K562 (cell line): ENCODE measurements at places on chromosomes 1 and 21.

DNA sequence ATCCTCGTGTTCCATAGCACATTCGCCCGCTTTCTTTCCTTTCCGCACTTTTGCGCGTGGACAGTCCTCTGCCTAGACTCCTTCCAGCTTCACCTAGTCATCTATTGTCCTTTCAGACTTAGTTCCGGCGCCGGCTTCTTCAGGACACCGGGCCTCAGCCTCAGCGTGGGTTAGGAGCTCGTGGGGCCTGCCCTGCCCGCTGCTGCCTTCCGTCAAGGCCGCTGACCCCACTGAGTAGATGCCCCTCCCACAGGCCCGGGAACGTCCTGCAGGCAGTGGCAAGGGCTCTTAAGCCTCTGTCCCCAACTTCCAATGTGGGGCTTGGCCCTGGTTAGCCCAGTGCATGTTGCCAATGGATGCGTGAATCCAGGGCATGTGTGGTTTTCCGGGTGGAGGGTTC lies 11.4 kb downstream of the DMRTB1 start:
- DNase-seq: no peak

DNA sequence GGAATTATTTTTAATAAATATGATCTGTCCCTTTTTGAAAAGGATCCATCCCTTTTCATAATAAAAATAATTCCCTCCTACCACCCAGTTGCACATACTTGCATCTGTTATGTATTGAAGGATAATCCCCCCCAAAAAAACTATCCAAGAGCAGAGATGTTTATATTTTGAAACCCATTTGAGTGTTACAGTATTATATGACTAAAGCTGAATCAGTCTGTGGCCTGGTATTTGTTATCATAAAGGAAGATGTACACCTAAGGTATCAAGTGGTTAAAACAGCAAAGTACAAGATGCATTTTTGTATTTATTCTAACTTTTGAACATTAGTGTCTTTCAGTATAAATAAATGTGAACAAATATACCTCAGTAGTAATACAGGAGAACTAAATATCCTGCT lies 12.7 kb upstream of the TGFB2 start:
- no peak for DNase-seq

GRCh38 chr1:26328597-26328996 lies 10.8 kb downstream of the CD52 start:
- no peak for DNase-seq

DNA sequence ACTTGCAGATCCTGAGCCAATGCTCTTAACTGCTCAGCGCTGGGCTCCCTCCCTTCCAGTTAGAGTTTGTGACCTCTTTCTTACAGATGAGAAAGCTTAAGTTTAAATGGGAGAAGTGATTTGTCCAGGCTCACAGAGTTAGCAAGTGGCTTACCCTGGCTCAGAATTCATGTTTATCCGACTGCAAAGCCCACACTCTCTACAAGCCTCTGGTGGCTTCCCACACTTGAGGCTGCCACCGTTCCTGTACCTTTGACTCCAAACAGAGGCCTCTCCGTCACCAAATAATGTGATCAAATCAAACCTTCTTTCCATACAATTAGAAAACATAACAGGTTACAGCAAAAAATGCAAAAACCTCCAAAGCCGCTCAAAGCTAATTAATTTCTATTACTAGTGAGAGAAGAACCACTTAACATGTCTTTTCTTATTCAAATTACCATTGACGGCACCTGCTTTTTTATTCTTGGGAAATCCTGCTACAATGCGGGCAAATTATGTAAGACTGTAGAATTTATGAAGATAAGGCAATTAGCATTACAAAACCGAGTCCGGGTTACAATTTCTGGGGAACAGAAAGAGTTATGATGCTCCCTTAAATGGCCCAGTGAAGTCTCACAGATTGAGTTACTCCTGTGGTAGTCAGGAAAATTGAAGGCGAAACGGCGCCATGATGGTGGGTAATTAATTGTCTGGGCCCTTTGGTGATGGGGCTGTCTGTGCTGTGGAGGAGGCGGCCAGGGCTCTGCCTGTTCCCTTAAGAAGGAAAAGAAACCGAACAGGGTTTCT lies 324.3 kb upstream of the POU3F1 start:
- no peak for DNase-seq

DNA sequence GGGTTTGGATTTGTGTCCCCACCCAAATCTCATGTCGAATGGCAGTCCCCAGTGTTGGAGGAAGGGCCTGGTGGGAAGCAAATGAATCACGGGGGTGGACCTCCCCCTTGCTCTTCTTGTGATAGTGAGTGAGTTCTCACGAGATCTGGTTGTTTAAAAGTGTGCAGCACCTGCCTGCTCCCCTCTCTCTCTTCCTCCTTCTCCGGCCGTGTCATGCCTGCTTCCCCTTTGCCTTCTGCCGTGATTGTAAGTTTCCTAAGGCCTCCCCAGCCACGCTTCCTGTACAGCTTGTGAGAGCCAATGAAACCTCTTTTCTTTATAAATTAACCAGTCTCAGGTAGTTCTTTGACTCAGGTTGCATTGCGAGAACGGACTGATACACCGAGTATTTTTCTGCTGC lies 15.9 kb downstream of the CLDN14 start:
- DNase-seq: no peak

- DNase-seq: no peak
These were observed 3.6 kb upstream of the PRRX1 start for GRCh38 chr1:170660281-170660713.

GRCh38 chr1:10620776-10621175 lies 146.0 kb downstream of the PEX14 start:
- DNase-seq: no peak

GRCh38 chr1:180837020-180837419 lies 75.7 kb upstream of the KIAA1614 start:
- DNase-seq: no peak

GRCh38 chr1:206992790-206993189 lies 22.5 kb upstream of the FCAMR start:
- DNase-seq: no peak

- DNase-seq: no peak
These were observed 66.0 kb downstream of the MATN1 start for GRCh38 chr1:30657131-30658013.

- DNase-seq: no peak
These were observed 225.6 kb upstream of the FGGY start for GRCh38 chr1:59071289-59071688.

GRCh38 chr1:36522021-36522420 lies 39.3 kb upstream of the CSF3R start:
- DNase-seq: no peak

- DNase-seq: no peak
These were observed 88.0 kb downstream of the SIK1 start for GRCh38 chr21:43338951-43339350.

- DNase-seq: no peak
These were observed 5.3 kb upstream of the DPT start for GRCh38 chr1:168734271-168734670.

- no peak for DNase-seq
These were observed 173.3 kb upstream of the EDN2 start for GRCh38 chr1:41657679-41658295.

DNA sequence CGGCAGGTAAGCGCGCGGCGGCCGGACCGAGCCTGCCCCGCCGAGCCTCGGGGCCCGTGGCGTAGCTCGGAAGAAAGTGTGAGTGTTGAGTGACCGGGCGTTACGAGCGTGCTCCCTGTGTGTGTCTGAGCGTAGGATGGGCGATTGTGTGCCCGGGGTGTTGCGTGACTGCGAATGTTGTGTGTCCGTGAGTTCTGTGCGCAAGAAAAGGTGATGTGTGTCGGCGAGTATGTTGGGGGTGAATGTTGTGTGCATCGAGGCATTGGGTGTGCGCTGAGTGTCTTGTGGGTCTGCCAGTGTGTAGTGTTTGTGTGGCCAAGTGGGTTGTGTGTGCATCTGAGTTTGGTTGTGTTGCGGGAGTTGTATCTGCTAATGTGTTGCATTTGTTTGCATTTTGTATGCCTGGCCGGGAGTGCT lies 398 bp downstream of the PTPRU start:
- DNase-seq: no peak

DNA sequence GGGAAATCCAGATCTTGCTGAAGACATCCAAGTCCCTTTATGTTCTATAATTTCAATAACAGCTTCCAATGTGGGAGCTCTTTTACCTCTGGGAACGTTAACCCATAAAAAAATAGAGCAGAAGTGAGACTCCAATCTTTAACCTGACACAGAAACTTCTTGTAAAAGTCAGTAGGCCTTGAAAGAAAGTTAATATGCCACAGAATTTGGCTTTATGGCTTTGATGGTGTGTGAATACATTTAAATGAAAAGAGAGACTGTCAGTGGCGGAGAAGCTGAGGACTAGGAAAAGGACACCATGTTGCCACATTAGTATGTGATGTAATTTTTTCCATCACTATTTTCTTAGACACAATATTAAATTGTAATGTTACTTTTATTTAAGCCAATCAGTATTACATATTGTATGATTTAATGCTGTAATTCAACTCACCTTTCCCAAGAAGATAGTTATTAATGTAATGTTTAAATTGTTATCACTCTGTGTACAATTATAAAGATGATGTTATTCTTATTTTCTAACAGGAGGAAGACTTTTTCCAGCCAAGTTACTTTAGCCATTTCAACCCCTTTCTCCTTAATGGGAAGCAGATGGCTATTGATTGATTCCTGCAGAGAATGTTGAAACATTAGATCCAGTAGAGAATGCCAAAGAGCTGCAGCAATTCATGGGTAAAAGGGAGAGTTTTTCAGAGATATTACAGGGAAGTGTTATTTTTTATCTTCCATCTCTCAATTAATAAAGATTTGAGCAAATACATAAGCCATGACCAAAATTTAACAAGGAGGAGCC lies 17.5 kb upstream of the CLDN8 start:
- DNase-seq: no peak

- DNase-seq: no peak
These were observed 85.9 kb downstream of the TYW3 start for GRCh38 chr1:74818661-74819456.

- DNase-seq: no peak
These were observed 1.3 kb downstream of the TRIM33 start for GRCh38 chr1:114509596-114510273.

DNA sequence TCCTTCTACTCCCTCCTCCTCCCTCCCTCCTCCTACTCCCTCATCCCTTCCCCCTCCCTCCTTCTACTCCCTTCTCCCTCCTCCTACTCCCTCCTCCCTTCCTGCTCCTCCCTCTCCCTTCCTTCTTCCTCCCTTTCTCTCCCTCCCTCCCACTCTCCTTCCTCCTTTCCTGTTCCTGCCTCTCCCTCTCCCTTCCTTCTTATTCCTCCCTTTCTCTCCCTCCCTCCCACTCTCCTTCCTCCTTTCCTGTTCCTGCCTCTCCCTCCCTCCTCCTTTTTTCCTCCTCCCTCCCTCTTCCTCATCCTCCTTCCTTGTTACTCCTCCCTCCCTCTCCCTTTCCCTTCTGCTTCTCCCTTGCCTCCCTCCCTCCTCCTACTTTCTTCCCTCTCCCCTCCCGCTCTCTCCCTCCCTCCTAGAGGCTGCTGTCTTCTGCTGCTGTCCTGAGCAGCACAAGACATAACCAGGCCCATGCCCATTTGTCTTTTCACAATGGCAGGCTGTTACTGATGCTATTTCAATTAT lies 41.1 kb downstream of the WNT9A start:
- DNase-seq: no peak

GRCh38 chr1:175269151-175269550 lies 76.6 kb upstream of the KIAA0040 start:
- no peak for DNase-seq

DNA sequence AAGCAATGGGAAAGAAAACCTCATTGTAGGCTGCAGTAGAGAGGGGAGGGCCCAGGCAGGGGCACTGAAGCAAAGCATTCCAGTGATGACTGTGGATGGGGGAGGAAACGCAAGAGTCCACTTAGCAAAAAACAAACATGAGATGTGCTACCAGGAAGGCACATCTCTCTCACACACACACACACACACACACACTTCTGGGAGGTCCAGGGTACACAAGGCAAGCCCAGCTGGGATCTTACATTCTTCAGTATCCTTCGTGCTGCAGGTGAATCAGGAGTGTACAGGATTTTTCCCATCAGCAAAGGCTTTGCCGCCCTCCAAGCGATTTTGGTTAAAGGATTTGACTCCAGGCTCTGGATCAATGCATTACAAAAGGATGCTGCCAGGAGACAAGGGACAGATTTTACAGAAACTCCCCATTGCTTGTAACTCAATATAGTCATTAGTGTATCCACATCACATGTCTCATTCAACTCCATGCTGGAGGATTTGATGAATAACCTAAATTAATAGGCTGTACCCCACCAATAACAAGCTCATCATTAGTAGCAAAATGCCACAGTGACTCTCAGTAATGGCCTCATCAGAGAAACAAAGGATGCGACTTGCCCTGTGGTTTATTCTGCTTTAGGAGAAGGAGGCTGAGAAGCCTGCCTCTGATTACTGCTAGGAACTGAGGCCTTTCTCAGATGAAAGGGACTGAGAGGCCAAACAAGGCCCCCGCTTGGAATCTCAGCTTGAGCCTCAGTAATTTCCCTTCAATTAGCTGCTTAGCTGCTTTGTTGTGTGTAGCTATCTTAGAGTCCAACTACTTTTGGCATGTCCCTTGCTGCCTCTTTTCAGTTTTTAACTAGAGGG lies 41.6 kb downstream of the ABCA4 start:
- DNase-seq: no peak

DNA sequence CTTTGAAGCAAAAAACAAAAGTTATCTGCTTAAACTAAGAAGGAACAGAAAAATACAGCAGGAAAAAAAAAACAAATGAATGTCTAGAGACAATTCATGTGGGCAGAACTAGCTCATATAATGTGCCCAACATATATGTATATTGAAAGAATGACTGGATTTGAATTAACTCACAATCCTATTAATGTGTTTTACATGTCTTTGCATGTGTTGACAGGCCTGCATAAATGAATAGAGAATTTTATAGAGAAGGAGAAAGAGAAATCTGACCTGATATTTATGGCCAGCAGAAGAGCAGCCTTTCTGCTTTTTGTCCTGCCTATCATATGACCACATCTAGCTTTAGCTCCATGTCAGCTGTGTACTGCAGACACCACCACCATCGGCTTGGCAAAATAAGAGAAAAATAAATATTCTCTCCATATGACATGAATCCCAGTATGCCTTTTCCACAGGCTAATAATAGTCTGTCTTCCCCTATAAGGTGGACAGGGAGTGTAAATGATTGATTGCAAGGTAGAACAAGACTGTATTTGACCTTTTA lies 171.5 kb upstream of the PALMD start:
- no peak for DNase-seq

DNA sequence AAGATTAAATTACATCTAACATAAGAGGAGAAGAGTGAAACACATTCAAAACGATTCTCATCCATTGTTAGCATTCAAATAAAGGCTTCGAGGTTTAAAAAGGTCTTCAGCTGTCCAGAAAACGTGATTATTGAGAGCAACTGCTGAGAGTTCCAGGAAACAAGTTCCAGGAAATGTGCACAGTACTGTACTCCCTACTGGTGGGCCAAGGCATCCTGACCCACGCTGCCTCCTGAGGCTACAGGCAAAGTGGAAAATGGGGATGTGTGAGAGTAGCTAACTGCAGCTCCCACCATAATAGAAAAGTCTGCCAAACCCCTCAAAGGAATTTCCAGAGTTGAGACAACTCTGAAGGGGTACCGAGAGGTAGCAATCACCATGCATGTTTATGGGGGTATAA lies 2.0 kb downstream of the VAV3 start:
- no peak for DNase-seq

DNA sequence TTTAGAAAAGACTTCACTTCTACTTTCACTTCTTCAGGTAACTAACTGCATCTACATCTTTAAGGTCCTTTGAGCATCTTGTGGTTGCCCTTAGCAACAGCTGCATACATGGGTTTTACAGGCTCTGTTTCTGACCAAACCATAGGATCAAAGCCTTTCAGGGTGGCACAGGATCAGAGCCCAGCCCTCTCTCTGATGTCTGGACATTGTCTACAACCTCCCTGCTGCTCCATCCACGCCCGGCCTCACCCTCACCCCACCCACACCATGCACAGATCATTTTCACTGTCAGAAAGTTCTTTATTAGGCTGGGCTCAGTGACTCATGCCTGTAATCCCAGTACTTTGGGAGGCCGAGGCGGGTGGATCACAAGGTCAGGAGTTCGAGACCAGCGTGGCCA lies 5.2 kb downstream of the NCF2 start:
- DNase-seq: no peak
